ENCODE measurements at places on chromosomes 16 and 17.

DNA sequence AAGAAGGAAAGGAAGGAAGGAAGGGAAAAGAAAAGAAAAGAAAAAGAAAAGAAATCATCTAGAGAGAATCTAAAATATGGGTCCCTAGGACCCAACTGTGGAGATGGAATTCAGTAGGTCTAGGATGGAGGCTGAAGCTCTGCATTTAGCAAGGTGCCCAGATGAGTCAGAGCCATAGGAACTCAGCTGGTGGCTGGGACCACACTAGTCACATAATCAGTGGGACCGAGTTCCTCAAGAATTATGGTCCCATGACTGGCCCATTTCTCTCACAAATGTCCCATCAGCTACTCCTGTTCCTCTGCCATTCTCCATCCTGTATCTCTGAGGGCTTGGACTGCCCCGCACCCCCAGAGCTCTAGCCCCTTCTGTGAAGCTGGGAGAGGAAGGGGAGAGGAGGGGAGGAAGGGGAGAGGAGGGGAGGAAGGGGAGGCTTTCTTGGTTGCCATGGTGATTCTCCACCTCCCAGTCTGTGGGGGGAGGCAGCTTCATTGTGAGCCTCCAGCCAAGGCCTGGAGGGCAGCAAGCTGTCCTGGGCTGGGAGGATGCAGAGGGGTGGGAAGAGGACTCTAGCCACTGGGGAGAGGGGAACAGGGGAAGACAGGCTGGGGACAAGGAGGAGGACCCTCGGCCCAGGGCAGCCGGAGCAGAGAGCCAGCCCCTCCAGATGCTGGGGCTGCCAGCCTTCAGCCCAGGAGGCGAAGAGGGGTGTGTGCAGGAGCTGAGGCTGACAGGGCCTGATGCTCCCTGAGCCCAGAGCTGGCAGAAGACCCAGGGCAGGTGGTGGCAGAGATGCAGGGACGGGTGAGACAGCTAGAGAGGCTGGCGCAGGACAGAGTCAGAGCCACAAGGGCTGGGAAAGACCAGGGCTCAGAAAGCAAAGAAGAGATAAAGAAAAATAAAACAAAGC, 37.8 kb upstream of the LHX1 start:
- no peak for DNase-seq

GRCh38 chr16:2692251-2692947, 10.1 kb downstream of the KCTD5 start:
- DNase-seq = no peak

DNA sequence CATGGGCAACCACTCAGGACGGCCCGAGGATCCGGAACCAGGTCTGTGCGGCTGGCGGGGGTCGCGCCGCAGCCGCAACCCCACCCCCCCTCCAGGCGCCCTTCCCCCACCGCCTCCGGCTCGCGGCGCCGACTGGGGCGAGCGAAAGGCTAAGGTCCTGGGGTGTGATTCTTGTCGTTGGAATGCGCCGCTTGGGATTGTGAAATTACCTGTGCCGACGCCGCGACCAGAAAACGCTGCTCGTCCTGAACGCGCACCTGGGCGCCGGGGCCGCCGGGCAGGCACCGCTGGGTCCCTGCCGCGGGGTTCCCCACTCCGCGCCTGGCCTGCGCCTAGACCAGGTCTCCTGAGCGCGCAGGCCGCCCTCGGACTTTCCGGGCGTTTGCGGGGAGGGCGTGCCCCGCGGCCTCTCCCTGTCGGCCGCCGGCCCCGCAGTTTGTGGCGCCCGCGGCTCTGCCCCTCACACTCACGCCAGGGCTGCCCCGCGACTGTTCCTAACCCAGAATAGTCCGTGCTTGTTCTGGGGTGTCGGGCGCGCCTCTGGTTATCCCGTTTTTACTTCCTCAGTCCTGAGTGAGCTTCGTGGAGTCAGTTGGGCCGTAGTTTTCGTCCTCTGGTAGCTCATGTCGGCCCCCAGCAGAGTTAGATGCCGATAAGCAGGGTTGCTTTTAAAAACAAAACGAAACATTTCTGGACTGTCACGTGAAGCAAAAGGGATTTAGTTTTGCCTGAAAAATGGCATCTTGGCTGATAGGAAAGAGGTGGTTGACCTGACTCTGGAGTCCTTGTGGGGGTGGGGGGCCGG, 147.2 kb downstream of the SPECC1 start:
- DNase-seq = peak; percentile 66

DNA sequence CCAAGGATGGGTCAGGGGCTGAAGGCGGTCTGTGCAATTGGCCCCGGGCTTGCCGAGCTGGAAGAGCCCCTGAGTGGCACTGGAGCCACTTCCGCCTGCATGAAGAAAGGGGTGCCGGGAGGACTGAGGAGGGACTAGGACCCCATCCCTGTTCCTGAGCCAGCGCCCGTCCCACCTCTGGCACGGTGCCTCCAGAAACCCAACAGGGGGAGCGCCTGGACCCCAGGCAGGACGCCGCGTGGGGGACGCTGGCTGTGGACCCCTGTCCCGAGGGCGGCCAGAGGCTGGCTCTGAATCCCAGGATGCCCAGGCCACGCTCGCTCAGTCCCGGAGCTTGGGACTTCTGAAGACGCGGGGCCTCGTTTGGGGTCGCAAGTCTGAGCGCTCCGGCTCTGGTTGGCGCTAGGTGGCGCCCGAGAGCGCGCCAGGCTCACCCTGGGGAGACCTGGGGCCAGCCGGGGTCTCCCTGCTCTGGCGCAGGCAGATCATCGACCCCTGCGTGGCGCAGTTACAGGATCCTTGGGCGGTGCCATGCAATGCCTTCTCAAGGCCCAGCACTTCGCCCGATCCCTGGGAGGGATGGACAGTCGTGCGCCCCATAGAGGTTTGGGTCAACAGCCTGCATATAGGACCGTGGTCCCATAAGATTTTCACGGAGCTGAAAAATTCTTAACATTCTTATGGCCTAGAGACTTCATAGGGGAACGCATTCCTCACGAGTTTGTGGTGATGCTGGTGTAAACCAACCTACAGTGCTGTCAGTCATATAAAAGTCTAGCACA, 58.5 kb upstream of the CREBBP start:
- peak; percentile 91 for DNase-seq

GRCh38 chr17:80709090-80709695, 164.6 kb downstream of the RPTOR start:
- peak; percentile 38 for DNase-seq

DNA sequence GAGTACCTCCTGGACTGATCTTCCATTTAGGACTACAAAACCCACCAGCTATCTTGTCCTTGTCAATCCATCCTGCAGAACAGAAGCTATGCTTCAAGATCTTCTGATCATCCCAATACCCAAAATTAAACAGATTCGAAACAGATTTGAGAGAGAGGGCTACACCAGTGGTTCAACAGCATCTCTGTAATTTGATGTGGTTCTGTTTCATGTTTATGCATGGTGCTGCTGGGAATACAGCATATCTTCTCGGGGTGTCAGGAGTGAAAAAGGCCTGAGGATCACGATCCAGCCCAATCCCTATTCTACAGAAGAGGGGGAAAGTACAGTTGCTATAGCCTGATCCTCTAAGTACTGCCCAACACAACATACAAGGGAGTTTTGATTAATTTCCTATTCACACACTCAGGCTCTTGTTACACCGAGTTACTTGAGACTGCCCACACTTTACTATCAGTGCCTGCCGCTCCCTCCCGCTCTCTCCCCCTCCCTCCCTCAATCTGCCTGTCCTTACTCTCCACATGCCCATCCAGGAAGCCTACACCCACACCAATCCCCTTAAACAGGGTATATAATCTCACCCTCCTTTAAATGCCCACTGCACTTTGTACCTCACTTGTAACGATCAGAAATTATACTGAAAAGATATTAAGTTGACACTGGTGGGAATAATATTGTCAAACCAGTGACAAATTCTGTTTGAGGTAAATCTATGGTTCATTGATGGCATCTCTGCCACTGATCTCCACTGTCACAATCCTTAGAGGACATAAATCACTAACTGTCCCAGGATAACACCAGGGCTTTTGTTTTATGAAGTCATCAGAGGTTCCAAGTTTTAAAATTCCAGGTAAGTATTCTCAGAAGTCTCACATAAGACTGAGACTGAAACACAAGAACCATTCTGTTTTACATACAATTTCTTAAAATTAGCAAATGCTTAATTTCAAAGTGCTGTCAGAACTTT, 89.3 kb upstream of the PLEKHM1 start:
- DNase-seq = no peak

GRCh38 chr16:50505714-50506542, 42.3 kb upstream of the NKD1 start:
- DNase-seq = peak; percentile 25

- DNase-seq = peak; percentile 61
Observed at GRCh38 chr17:68102318-68102758, 66.8 kb downstream of the KPNA2 start.

DNA sequence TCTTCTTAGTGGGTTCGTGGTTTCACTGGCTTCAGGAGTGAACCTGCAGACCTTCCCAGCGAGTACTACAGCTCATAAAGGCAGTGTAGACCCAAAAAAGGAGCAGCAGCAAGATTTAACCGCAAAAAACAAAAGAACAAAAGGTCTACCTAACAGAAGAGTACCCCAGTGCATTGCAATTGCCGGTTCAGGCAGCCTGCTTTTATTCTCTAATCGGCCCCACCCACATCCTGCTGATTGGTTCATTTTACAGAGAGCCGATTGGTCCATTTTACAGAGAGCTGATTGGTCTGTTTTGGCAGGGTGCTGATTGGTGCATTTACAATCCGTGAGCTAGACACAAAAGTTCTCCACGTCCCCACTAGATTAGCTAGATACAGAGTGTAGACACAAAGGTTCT, 2.0 kb upstream of the ARRB2 start:
- peak; percentile 68 for DNase-seq

DNA sequence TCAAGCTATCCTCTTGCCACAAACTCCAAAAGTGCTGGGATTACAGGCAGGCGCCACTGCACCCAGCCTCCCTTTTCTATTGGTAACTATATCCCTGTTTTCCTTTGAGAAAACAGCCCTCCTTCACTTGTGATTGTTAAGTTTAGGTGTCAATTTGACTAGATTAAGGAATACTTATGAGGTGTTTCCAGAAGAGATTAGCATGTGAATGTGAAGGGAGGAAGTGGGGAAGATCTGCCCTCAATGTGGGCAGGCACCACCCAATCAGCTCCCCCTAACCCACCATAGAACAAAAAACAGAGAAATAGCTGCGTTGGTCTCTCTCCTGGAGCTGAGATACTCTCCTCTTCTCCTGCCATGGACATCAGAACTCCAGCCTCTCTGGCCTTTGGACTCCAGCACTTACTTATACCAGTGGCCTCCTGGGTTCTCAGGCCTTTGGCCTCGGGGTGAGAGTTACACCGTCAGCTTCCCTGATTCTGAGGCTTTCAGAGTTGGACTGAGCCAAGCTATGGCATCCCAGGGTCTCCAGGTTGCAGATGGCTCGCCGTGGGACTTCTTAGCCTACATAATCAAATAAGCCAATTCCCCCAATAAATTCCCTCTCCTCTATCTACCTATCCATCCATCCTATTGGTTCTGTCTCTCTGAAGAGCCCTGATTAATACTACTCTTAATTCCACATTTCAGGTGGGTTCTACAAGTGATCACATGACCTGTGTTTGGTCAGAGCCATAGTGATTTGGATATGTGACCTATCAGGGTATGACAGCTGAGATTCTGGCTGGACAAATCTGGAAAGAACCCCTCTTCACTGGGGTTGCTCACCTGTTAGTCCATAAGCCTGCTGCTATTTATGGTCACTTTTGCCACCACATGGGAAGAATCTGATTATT, 12.0 kb upstream of the STAT3 start:
- no peak for DNase-seq

DNA sequence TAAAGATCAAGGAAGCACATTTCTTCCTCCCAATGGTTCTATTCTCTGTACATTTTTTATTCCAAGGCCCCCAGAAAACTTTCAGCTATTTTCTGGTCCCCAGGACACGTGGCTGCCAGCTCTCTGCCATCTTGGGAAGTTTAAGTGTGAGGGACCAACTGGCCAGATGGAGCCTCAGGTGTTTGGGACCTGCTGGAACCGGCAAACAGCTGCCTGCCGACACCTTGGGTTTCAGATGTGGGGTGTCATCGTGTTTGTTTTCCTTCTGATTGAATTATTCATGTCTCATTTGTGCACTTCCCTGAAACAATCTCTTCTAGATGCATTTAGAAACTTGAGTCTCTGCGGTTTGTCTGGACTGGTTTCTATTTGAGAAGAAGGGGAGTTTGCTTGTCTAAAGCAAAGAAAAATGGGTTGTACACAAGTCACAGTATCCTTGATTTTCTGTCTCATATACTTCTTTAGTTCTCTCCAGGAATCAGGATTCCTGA, 386.5 kb downstream of the SLC39A11 start:
- DNase-seq = no peak

- no peak for DNase-seq
Observed at GRCh38 chr17:47363171-47363570, 39.4 kb downstream of the EFCAB13 start.

GRCh38 chr16:17080105-17080504, 390.7 kb downstream of the XYLT1 start:
- no peak for DNase-seq

DNA sequence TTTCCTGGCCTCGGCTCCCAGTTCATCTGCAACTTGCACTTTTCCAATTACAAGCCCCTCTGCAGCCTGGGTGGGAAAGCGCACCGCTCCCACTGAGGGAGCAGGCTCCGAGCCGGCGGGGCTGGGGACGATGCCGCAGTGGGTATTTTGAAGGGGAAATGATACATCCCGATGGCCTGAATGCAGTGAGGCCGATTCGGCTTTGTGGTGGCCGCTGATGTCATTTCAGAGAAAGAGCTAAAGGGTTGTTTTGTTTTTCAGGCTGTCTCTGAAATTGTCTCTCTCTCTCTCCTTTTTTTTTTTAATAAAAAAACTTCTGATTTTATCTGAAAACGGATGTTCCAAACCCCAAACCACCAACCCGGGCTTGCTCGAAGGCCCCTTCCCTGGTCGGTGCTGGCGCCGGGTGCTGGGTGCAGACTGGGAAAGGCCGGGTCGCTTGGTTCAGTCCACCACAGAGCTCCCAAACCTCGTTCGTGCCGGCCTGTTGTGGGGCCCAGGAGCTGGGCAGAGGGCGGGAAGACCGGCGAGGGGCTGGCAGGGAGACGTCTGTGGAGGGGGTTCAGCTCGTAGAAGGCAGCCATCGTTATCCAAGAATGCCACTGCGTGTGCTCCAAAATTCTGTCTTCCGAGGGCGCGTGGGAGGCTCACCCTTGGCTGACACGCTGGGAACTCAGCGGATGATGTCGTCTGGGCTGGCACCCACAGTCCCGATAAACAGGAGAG, 102.8 kb downstream of the FOXL1 start:
- DNase-seq = no peak

- DNase-seq = no peak
Observed at GRCh38 chr17:10614536-10615155, 42.5 kb downstream of the MYH3 start.

DNA sequence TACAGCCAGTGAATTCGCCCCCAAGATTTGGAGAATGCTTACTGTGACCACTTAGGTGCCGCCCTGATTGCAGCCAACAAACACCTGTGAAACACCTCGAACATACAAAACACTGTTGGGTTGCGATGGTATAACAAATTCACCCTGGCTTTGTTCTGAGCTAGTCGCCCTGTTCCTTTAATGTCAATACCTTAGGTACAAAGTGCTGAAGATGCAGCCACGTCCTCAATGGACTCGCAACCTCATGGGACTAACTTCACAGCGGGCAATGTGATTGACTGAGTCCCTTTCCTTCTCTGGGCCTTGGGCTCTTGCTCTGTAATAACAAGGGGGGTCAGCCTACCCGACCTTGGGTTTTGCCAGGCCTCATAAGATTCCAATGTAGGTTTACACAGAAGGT, 28.9 kb upstream of the GOSR2 start:
- DNase-seq = no peak

All from activated CD8-positive, alpha-beta memory T cell treated with anti-CD3 and anti-CD28 coated beads, Interleukin-2, amount 50 U/mL, for 48 hours (primary cell).